ENCODE measurements at places on chromosomes 7 and 10.

DNA sequence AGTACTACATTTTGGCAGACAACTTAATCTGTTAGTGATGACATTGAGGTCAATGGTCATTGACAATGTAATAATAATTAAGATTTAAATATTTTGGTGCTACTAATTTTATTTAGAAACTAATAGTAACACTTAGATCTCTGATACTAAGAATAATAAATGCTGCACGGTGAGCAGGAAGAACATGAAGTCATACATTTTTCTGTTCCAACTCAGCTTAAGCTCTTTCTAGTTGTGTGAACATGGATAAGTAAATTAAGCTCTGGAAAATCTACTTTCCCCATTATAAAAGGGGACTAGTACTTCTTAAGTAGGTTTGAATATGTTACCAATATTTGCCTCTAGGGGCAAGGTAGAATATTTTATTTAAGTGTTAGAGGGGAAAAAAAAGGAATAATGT lies 65.9 kb upstream of the MEOX2 start:
- DNase-seq: no peak

- no peak for DNase-seq
These were observed 175.3 kb downstream of the MBL2 start for GRCh38 chr10:52597189-52597863.

- no peak for DNase-seq
These were observed 7.5 kb downstream of the GRB10 start for GRCh38 chr7:50775231-50775630.

- no peak for DNase-seq
These were observed 81.4 kb upstream of the LAMB4 start for GRCh38 chr7:108211382-108212201.

GRCh38 chr7:158740657-158741293 lies 36.2 kb upstream of the NCAPG2 start:
- DNase-seq: no peak

Data from activated T-cell treated with anti-CD3 and anti-CD28 coated beads, Interleukin-2, amount 50 U/mL, for 24 hours (primary cell).